ENCODE measurements at places on chromosomes 1 and 21.

GRCh38 chr21:33080776-33081175 is 10.8 kb downstream of the OLIG1 start:
- DNase-seq: no peak

- DNase-seq: no peak
These were observed 13.7 kb downstream of the FGR start for GRCh38 chr1:27621051-27621920.

DNA sequence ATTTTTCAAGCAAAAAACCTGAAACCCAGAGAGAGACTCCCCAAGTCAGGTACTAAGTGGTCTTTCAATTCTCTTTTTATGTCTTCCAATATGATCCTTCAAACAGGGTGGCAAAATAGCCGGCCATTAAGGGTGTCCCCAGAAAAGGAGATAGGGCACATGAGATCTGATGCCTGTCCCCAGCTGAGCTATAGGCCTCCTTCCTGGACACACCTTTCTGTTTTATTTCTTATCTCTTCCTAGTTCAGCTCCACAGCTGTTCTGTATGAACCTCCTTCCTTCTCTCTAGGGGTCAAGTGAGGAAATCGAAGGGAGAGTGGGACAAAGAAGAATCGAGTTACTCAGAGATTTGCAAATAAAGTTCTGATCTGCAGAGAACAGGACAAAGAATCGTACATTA is 112.4 kb upstream of the ATP1A1 start:
- DNase-seq: no peak

DNA sequence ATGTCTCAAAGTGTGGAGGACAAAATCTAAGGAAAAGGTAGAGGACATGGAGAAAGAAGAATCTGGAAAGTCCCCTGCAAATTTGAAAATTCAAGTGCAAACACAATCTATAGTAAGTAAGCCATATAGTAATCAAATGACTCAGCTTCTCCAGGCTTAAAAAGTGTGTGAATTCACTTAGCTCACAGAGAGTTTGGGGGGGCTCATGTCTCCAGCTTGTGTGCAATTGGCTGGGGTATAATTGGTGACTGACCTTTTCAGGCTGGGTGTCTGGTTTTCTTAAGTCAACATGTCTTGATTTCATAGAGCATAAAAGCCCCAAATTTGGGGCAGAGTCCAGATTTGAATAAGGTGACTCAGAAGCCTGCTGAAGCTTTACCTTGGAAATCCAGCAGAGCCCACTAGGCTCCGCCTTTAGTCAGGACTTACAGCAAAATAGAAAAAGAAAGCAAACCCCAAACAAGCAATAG is 8.6 kb downstream of the CLDN14 start:
- no peak for DNase-seq

GRCh38 chr1:181548497-181548896 is 65.2 kb downstream of the CACNA1E start:
- no peak for DNase-seq

GRCh38 chr1:216881695-216882094 is 158.5 kb upstream of the ESRRG start:
- DNase-seq: no peak

DNA sequence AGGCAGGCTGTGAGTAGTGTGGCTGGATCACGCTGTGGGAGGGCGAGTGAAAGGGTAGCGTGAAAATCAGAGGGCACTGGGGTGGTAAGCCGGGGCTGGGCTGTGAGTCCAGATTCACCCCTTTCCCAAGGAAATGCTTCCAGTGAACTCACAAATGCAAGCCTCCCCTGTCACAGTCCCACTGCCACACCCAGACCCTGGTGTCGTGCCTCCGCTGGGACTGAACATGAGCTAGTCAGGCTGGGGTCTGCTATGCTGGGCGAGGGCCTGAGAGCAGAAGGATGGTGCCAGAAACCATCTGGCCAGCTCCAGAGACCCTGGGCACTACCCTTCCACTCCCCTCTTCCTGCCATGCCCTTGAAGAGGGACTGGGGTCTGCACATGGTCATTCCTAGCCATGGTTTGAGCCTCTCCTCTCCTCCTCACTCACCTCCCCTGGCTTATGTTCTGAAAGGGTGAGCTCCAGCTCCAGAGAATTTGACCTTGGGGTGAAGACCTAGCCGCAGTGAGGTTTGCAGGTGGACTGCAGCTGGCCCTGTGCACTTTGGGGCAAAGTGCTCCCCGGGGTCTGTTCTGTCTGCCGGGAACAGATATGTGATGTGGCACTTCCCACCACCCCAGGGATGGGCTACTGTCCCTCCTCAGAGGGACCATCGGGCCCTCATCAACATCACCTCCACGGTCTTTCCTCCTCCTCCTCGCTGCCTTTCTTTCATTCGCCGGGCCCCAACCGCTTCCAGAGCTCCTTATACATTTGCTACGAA is 365.6 kb downstream of the RPS6KC1 start:
- DNase-seq: no peak

- no peak for DNase-seq
These were observed 466 bp downstream of the VPS26C start for GRCh38 chr21:37266515-37267221.

GRCh38 chr21:42640486-42640885 is 12.9 kb upstream of the PDE9A start:
- no peak for DNase-seq

GRCh38 chr1:147567594-147568381 is 26.5 kb downstream of the BCL9 start:
- DNase-seq: no peak

DNA sequence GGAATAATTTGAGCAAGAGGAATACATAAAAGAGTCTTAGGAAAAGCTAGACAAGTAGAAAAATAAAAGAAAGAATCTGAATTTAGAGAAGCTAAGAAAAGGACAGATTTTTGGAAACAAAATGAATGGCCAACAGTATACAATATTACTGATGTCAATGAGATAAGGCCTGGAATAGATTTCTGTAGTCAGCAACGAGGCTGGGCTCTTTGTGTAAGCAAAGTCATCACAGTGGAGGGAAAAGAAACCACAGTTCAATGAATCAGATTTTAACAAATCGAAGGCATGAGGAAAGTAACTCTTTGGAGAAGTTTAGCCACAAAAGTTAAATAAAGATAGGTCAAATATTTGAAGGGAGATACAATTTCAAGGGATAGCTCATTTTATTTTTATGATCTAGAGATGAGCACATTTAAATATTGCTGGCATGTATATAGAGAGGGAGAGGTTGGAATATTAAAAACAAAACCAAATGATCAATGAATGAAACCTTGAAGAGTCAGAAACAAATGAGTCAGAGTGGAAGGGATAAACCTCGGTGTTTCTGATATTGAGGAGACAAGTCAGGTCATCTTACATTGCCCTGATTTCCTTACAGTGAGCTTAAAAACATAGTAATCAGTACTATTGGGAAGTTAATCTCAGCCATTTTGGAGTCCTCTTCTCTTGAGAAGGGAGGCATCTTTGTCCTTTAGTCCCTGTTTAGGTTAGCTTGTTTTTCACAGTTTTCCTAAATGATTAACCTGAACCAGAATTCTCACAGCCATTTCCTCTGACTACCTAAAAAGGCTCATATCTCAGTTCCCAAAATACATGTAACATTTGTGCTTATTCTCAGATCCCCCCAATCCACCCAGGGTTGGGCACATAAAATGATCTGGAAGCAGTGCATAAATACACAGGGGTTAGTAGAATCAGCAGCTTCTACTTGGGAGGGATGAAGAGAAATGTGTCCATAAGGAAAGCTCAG is 620.0 kb upstream of the B3GALT2 start:
- DNase-seq: no peak

DNA sequence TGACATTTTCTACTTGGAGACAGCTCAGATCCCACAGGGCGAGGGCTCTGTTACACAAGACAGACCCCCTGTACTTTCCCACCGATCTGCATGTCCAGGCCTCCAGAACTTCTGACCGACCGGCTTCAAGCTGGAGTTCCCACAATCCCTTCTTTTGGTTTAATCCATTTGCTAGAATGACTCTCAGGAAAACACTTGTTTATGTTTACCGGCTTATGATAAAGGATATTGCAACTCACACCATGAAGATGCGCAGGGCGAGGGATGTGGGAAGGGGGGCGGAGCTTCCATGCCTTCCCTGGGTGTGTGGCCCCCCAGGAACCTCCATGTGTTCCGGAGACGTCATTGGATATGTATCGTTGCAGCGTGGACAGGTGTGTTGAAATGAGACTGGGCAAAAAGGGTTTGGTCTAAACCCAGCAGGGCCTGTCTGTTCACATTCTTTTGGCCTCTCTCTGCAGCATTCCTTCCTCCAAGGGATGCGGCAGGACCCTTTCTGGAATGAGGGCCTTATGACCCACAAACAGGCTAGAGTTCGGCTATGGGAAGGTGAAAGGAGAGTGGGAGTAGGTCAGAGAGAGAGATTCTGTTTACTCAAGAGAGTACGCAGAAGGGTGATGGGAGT is 7.5 kb upstream of the IGSF5 start:
- no peak for DNase-seq

DNA sequence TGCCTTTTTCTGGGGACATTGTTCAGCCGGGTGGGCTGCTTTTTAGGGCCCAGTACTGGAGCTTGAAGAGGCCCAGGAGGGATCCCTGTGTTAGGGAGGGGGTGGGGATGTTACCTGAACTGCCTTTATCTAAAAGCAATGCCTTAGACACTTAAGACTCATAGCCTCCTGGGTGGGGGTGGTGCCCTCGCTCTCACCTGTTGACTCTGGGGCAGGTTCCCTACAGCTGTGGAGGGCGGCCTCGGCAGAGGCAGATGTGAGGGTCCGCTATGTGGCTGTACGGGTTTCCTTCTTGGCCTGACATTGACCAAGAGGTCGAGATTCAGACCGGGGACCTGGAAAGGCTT is 716 bp downstream of the INAVA start:
- DNase-seq: no peak

DNA sequence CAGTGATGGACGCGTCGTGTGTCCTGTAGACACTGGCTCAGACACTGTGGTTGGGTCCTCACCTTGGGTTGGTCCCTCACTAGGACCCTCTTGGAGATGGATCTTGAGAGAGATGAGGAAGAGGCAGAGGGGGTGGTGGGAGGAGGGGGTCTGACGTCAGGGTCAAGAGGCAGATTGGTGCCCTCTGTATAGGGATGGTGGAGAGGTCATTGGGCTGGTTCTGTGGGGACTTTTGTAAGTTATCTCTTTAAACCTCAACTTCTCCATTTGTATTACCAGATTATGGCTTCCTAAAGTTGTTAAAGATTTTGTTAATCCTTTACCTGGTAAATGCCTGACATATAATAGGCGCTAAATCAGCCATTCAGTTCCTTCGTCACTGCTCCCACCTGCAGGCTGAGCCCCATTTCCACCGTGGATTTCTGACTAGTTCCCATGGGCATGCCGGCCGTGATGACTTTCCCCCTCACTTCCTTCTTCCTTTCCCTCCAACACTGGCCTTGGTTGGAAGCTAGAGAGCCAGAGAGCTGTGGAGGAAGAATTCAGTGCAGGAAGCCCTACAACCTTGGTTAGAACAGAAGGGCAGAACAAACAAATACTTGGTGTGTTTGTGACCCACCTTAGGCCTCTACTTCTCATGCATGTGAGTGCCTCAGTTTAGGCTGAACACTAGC is 8.6 kb downstream of the H6PD start:
- DNase-seq: peak; percentile 42

GRCh38 chr21:25584833-25585676 is 22.2 kb downstream of the MRPL39 start:
- DNase-seq: peak; percentile 64

GRCh38 chr1:229105109-229105508 is 165.8 kb upstream of the RAB4A start:
- DNase-seq: no peak

- DNase-seq: no peak
These were observed 44.8 kb downstream of the ATP5PO start for GRCh38 chr21:33870768-33871167.

- no peak for DNase-seq
These were observed 228.9 kb downstream of the TNR start for GRCh38 chr1:175514387-175514953.

DNA sequence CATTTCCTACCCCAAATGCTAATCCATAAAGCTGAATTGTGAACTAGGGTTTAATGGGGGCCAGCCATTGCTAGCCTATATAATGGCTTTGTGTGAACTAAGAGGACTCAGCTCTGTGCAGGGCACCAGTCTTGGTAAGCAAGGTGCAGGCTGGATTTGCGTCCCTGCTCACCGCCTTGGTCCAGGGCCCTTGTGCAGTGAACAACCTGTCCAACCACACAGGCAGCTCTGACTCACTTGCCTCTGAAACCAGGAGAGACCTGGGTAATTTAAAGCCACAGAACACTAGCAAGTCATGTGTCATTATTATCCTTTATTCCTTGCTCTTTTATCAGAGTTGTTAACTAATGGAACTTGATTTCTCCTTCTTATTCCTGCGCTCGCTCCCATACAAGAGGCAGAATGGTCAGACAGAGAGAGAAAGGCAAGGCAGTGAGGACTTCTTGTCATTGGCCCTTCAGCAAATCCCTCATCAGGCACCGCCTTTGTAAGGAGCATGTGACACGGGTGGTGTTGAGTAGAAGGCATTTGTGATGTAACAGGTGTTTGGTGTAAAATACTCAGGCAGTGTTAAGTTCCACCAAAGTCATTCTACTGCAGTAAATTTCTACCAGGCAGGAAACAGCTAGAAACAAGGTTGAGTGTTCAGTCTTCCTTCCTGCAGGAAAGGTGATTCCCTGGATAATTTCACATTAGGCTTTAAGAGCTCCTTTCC is 67.3 kb upstream of the OLIG2 start:
- no peak for DNase-seq

GRCh38 chr21:36893581-36893980 is 72.9 kb downstream of the HLCS start:
- DNase-seq: no peak

GRCh38 chr1:19432943-19433718 is 52.2 kb downstream of the CAPZB start:
- DNase-seq: no peak

- DNase-seq: no peak
These were observed 54.2 kb upstream of the PRKACB start for GRCh38 chr1:84089867-84090266.

GRCh38 chr1:14887764-14888350 is 265.7 kb upstream of the TMEM51 start:
- DNase-seq: no peak

DNA sequence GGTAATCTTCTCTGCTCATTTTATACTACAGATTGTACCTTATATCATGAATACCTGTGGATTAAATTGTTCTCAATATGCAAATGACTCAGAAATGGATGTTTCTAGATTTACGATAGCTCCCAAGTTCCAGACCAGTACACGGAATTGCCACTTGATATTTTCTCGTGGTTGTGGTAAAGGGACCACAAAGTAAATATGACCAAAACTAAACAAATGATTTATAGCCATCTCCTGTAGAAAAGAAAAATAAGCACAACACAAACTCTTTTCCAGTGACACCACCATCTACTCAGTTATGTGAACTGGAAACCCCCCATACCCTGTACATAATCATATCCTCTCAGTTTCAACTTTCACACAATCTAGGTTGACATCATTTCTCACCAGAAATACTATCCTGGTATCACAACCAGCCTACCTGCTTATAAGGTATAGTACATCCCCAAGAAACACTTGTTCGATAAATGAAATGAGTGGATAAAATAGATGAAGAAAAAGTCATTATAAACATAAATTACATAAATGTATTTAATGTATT is 172.3 kb downstream of the ADGRL4 start:
- no peak for DNase-seq

GRCh38 chr1:226956942-226957713 is 17.0 kb downstream of the COQ8A start:
- no peak for DNase-seq
